Esophagus squamous epithelium (tissue), 5 donors: ENCODE measurements at places on chromosomes 1 and 21.

- no peak for DNase-seq
Observed at GRCh38 chr1:19563324-19564097, 78.2 kb upstream of the CAPZB start.

DNA sequence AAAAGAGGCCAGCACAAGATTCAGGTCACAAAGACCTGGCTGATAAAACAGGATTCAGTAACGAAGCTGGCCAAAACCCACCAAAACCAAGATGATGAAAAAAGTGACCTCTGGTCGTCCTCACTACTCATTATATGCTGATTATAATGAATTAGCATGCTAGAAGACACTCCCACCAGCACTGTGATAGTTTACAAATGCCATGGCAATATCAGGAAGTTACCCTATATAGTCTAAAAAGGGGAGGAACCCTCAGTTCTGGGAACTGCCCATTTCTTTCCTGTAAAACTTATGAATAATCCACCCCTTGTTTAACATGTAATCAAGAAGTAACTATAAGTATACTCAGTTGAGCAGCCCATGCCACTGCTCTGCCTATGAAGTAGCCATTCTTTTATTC lies 26.0 kb upstream of the FMO2 start:
- no peak for DNase-seq

DNA sequence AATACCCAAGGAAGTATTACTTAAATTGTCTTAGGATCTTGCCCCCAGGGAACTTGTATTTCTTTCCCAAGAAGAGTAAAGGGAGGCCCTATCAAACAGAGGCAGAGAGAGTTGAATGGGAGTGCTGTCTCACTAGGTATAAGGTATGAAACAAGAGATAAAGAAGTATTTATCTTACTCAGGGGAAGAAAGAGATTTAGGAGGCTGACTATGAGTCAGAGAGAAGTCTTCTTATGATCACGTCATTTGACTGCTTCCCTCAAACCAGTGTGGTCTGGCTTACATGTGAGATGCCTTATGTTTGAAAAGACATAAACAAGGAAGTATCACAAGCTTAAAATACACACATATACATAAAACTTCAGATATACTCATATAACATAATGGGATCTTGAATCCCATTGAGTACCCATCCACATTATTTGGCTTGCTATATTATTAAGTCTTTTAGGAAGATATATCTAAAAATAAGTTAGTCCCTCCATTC lies 29.6 kb downstream of the DUSP10 start:
- DNase-seq = no peak

GRCh38 chr1:15717418-15718125 lies 18.5 kb upstream of the SLC25A34 start:
- DNase-seq = no peak

DNA sequence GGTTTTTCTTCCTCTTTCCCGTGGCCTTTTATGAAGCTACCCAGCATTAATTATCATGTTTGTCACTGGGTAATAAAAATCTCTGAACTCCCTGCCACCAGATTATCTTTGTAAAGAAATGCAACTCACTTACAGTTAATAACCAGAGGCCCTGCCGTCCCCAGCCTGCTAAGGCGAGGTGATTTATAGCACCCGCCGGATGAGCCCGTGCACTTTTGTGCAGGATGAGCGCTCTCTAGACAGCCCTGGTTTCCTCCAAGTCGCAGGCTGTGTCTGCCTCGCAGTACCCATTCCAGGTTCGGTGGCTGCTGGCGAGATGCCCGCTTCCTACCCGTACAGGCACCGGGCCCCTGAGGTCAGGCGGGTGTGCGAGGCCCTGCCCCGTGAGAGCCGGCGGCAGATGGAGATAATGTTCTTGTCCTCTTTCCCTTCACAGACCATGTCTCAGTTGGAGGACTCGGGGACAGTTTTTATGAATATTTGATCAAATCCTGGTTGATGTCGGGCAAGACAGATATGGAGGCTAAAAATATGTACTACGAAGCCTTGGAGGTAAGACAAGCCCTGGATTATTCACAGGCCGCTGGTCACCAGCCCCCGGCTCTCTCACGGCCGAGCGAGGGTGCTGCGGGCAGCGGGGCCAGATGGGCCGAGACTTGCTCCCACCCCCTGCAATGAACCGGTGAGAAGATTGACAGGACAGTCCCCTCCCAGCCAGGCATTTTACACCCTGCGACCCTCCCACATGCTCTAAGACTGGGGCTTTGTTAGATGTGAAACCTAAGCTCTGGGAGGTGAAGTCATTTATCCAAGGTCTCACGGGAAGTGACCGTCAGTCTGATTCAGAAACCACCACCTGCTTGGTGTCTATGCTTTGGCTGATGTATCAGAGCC lies 28.5 kb upstream of the SELENON start:
- DNase-seq = no peak

- no peak for DNase-seq
Observed at GRCh38 chr1:31703431-31704270, at the start of gene COL16A1. COL16A1 (minus strand) TSS chr1:31704017; CDS start chr1:31702193, 1,824 bp downstream.

- DNase-seq = no peak
Observed at GRCh38 chr21:41877901-41878830, 978 bp downstream of the PRDM15 start.

GRCh38 chr1:3675436-3675835 lies 23.1 kb downstream of the TP73 start:
- DNase-seq = no peak

GRCh38 chr1:27058966-27059669 lies 46.5 kb upstream of the TENT5B start:
- no peak for DNase-seq

- DNase-seq = no peak
Observed at GRCh38 chr1:222781251-222781650, 33.6 kb upstream of the DISP1 start.

DNA sequence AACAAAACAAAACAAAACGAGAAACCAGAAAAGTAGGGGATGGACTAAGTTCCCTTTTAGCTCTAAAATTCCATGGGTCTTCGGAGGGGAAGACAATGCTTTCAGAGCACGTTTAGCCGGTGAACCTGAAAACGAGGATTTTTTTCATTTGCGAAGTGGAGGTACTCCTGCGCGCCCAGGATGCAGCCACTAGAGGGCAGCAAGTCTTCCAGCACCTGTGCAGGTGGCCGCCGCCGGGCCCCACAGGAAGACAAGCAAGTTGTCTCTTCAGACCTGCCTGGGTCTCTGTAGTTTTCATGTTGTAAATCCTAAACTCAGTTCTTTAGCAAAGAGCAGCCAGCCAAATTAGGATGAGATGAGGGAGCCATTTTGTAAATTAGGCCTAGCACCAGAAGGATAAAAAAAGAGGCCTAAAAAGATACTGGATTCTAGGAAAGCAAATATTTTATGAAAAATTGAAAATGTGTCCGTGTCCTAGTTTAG lies 17.7 kb upstream of the SNX27 start:
- no peak for DNase-seq

DNA sequence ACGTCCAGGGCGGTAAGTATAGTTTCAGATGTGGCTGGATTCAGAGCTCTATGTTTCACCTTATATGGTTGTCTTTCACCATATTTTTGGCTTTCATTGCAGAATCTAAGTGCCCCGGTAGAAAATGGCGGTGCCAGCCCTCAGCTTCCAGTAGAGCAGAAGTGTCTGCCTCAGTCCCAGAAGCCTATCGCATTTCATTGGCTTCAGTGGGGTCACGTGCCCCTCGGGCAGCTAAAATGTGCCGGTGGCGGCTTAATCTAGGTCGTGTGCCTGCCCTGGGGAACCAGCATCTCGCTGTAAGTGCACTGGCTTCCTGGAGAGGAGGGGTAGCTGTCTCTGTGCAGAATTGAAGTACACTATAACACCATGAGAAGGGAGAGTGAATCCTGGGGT lies 107.4 kb upstream of the MAGI3 start:
- DNase-seq = no peak

GRCh38 chr1:246329900-246330299 lies 177.2 kb downstream of the SMYD3 start:
- DNase-seq = no peak

DNA sequence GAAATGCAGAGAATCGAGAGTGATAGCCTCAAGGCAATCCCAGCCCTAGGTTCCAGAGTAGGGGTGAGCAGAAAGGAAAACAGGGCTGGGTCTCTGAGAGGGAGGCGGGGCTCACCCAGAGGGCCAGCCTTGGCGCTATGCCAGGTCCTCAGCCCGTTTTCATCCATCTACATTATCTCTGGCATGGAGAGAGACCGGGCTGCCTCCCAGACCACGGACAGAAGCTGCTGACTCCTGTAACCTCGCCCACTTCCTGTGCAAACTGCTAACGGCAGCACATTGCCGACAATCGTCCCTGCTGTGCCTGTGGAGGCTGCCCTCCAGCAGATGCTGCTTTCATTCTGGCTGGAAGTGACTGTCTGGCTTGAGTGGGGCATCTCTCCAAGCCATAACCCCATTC lies 569.1 kb downstream of the NPHP4 start:
- no peak for DNase-seq

- DNase-seq = no peak
Observed at GRCh38 chr1:175192630-175193526, at the start of gene KIAA0040. KIAA0040 (minus strand) TSS chr1:175192776; CDS start chr1:175161013, 31,763 bp downstream.

- no peak for DNase-seq
Observed at GRCh38 chr1:151325231-151325630, 2.0 kb downstream of the PI4KB start.

GRCh38 chr21:21929789-21930188 lies 931.6 kb downstream of the NCAM2 start:
- DNase-seq = no peak

DNA sequence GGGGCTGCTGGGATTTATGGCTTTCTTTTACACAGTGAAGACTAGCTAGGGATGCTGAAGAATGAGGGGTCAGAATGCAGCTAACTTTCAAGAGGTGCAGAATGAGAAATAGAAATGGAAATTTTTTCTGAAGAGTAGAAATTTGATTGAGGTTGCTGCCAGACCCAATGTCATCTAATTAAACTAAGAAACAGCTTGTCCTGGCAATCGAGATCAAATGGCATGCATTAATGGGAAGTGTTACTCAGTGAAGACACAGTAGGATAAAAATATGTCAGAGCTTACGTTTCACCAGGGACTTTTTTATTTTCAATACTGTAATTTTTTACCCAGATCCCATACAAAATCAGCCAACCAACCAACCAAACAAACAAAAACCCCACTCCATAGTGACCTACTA lies 306.0 kb downstream of the GRIK1 start:
- no peak for DNase-seq

DNA sequence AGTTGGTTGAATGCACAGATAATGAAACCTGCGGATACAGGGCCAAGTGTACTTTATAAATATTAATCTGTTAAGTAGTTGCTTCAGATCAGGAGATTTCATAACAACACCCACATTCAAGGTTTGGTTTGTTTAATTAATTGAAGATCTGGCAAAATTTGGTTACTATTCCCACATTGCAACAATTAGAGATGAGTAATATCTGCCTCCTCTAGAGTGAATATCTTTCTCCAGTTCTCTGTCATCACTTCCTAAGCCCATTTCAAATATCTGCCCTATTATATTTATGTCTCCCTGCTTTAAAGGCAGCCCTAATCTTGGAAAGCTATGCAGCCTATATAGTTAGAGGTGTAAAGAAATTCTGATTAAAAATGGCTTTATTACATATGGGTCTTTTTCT lies 61.4 kb downstream of the PPP2R5A start:
- DNase-seq = no peak

GRCh38 chr1:95116580-95117206 lies 462 bp upstream of the TLCD4 start:
- DNase-seq = no peak

DNA sequence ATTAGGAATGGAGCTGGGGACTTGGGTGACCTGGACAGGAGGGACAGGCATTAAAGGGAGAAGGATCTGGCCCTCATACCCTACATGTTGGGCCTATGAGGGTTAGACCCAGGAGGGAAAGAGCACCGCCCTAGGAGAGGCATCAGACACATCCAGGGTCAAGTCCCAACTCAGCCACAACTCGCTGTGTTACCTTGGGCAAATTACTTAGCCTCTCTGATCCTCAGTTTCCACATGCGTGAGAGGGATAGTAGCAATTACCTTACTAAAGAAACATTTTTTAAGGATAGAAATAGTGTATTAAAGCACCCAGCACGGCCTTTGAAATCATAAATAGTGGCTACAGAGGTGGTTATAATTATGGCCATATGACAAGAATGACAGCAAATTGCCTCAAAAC lies 20.1 kb upstream of the SELENON start:
- no peak for DNase-seq

DNA sequence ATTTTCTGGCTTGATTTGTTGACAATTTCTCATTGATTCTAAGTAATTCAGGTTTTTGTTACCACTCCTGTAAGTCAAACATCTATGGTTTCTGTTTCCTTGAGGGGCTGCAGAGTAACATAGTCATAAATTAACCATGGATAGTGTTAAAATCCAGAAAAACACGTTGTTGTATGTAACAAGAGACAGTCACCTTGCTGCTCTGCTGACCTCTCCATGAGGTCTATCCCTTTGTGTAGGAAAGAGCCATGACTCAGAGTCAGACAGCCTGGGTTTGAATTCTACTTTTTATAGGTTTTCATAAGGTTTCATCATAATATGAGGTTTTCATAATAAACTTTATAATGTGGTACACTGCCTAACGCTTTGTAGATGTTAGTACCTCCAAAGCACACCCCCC lies 27.6 kb upstream of the NBL1 start:
- DNase-seq = no peak

DNA sequence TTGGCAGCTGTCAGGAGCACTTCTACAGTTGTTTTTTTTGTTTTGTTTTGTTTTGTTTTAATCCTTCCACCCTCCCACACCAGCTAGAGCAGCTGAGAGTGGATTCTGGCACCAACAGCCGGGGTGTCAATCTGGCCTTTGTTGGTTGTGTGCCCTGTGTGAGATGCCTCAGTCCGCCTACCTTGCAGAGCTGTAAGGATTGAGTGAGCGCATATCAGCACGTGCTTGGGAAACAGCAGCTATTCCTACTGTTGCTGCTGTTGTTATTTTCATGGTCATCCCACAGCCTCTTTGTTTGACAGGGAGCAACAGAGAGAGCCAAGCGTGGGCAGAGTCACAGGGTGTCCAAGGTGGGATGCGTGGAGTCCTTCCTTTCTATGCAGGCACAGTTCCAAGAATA lies 50.4 kb downstream of the PGBD5 start:
- no peak for DNase-seq

DNA sequence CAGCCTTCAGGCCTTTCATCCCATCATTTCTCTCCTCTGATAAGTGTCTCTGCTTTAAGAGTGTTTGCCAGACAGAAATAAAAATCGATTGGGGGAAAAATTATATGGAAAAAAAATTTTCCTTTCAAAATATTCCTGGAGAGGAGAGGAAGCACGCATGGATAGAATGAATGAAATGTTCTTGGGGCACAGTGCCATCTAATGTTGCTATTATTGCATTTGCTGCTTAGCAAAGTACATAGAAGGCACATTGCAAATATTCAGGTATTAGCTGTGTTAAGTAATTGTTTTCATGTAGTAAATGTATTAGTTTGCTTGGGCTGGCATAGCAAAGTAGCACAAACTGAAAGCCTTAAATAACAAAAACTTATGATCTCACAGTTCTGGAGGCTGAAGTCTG lies 18.1 kb downstream of the B3GALT5 start:
- no peak for DNase-seq
